ENCODE measurements at places on chromosomes 1 and 21.

DNA sequence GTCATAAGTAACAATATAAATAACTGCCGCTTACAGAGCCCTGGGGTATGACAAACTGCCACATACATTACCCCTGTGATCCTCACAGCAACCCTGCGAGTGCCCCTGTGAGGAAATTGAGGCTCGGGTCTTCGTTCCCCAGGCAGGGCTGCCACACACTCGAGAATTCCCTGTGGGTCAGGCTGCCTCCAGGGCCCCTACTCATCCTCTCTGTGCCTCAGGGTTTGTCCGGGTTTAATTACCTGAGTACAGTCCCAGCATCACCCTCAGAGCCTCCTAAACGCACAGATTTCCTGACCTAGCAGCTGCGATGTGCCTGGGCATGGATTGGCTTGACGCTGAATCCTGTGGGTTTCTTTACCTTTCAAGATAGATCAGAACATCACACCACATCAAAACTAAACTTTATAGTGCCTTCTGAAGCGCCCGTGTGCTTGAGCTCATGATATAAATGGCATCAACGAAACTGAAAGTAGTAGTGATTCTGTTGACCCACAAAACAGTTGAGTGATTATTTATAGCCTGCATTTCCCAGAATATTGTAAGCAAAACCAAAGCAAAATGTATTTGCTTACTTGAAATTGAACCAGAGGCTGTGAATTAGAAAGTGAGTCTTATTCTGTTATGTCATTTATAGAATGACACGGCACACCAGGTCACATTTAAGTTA is 14.0 kb downstream of the SLC37A1 start:
- DNase-seq, result peak; percentile 20

GRCh38 chr1:230972855-230973271 is 5.8 kb downstream of the TTC13 start:
- DNase-seq, result peak; percentile 31

GRCh38 chr1:224333939-224334786 is 4.2 kb upstream of the NVL start:
- DNase-seq, result no peak

- no peak for DNase-seq
Observed at GRCh38 chr1:222370081-222370912, 177.6 kb downstream of the HHIPL2 start.

DNA sequence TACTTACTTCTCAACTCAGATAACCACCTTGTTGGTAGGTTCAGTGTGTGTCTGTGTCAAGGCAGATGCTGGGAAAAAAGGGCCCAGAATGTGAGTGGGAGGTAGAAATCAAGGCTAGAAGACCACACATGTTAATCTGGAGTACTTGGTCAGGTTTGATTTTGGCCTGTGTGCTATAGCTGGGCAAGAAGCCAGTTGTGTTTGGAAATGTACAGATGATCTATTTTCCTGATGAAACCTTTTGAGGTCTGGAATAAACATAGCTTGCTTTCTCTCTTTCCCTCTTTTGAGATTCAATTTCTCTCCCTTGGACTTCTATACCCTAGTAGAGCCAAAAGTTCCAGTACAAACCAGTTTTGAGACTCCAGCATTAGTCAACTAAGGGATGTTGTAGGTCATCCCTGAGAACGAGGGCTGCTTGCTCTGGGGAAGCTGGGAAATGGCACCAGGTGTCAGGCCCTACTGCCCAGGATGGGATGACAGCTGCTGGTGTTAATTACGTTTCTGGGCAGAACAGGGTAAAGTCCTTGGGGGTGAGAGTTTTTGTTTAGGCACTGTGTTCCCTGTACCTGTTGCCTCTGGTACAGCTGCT is 15.8 kb downstream of the MAPKAPK2 start:
- DNase-seq, result no peak

GRCh38 chr1:234942012-234942332 is 186.7 kb downstream of the TOMM20 start:
- DNase-seq, result no peak

GRCh38 chr1:202189001-202189790 is 4.4 kb upstream of the LGR6 start:
- peak; percentile 82 for DNase-seq

DNA sequence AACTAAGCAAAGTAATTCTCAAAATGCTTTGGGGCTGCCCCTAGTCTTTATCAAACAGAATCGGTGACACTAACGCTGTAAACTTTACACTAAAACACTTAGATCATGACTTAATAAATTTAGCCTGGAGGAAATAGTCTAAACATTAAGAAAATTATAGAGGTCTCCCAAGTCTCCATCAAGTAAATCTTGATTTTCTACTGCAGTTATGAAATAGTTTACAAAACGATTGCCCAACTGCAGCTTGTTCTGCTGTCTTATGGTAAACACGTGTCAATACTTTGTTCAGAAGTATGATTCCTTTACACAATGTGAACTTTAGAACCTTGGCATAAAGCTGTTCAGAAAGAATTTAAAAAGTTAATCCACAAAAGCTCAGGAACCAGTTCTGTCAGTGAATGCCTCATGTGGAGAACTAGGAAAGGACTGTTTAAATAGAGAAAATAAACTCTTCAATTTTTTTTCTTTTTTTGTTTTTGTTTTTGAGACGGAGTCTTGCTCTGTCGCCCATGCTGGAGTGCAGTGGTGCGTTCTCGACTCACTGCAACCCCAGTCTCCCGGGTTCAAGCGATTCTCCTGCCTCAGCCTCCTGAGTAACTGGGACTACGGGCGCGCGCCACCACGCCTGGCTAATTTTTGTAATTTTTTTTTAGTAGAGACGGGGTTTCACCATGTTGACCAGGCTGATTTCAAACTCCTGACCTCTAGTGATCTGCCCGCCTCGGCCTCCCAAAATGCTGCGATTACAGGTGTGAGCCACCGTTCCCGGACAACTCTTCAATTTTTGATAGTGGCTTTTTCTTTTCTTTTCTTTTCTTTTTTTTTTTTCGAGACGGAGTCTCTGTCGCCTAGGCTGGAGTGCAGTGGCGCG is 1.6 kb downstream of the DDI2 start:
- DNase-seq, result no peak

DNA sequence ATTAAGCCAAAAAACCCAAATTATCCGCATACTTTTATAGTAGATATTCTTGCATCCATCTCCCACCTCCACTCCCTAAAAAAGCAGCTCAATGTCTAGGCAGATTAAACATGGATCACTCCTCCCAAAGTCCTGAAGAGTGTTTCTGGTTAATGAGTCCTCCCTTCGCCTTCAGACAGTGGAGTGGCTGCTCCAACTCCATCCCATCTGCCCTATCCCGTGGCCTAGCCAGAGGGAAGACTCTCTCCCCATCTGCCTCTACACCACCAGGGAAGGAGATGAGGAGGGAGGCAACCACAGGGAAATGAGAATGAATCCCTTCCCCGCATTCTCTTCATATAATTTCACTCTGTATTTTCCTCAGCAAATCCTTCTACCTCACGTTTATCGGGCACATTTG is 103.8 kb downstream of the SLC45A1 start:
- no peak for DNase-seq

GRCh38 chr1:215263636-215264035 is 181.1 kb downstream of the KCNK2 start:
- DNase-seq, result no peak

GRCh38 chr1:229153955-229154548 is 116.9 kb upstream of the RAB4A start:
- DNase-seq, result no peak

GRCh38 chr1:201226859-201227488 is 36.4 kb downstream of the IGFN1 start:
- DNase-seq, result no peak

- no peak for DNase-seq
Observed at GRCh38 chr21:31253684-31254083, 90.4 kb downstream of the TIAM1 start.

DNA sequence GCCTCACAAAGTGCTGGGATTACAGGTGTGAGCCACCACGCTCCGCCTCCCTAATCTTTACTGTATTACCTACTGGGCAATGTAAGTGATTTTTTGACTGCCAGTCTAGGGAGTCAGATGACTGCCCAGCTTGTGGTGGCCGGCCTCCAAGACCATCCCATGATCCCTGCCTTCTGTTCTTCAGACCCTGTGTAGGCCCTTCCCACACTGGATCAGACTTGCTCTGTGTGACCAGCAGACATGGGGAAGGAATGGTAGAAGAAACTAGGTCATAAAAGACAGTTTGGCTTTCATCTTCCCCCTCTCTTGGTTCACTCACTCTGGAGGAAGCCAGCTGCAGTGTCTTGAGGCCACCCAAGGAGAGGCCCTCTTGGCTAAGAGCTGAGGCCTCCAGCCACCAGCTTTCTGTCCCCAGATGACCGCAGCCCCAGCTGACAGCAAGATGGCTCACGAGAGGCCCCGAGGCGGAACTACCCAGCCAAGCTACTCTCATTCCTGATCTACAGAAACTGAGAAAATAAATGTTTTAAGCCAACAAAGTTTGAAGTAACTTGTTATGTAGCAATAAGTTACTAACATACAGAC is 14.5 kb upstream of the CBR3 start:
- no peak for DNase-seq

- no peak for DNase-seq
Observed at GRCh38 chr1:76725864-76726619, 141.2 kb upstream of the ST6GALNAC5 start.

GRCh38 chr21:43352154-43352537 is 74.8 kb downstream of the SIK1 start:
- no peak for DNase-seq

- DNase-seq, result no peak
Observed at GRCh38 chr1:199766218-199766792, 261.2 kb upstream of the NR5A2 start.

DNA sequence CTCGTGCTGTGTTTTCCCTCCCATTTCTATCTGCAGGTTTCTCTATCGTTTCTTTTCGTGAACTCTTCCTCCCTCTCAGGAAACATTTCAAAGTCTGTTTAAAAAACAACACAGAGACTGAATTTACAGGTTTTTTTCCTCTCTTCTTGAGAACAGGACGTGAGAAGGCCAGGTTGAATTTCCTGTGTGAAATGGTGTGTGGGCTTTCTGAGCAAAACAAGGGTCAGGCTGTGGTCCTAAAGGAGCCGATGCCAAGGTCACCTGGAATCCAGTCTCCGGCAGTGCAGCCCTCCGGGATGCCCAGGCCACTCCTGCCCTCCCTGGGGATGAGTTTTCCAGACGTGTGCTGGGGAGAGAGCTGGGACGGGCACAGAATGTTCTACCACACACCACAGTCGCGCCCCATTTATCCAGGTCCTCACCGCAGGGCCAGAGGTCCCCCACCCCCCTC is 62.7 kb upstream of the RUNX3 start:
- no peak for DNase-seq

- DNase-seq, result peak; percentile 19
Observed at GRCh38 chr1:229204921-229205777, 65.8 kb upstream of the RAB4A start.

GRCh38 chr1:155195201-155196102 is 12.2 kb downstream of the THBS3 start:
- DNase-seq, result no peak

- DNase-seq, result no peak
Observed at GRCh38 chr1:182359645-182360044, 31.9 kb downstream of the GLUL start.

GRCh38 chr1:204102739-204103430 is 30.0 kb downstream of the SOX13 start:
- DNase-seq, result no peak

DNA sequence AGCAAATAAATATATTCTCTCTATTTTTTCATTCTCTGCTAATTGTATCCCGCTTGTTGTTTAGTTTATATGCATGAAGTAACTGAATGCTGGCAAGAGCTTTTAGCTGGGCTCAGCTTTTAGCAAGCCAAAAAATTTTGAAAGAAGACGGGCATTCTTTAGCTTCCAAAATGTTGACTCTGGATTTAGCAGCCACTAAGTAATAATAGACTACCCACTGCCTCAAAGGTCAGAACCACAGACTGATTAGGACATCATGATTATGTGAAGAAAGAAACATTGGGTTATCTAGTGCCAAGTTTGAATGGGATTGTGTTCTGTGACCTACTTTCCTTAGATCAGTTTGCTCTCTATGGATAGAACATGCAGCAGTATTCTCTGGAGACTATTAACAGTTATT is 80.3 kb upstream of the DPH5 start:
- DNase-seq, result no peak

DNA sequence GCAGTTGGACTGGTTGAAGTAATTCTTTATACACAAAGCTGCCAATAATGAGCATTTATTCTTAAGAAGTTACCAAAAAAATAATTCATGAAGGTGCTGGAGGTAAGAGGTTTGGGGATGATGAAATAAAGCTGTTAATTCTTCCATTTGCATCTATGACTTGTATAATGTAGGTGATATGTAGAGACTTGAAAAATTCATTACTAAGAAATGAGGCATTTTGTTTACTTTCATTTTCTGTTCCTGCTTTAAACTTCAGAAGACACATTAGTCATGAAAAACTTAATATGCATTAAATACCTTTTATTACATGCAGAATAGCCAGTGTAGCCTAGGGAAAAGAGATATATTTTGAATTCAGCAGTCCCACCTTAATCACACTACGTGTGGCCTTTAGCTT is 214.2 kb downstream of the SLC44A5 start:
- DNase-seq, result no peak

- DNase-seq, result no peak
Observed at GRCh38 chr1:184189361-184189760, 137.8 kb downstream of the TSEN15 start.

DNA sequence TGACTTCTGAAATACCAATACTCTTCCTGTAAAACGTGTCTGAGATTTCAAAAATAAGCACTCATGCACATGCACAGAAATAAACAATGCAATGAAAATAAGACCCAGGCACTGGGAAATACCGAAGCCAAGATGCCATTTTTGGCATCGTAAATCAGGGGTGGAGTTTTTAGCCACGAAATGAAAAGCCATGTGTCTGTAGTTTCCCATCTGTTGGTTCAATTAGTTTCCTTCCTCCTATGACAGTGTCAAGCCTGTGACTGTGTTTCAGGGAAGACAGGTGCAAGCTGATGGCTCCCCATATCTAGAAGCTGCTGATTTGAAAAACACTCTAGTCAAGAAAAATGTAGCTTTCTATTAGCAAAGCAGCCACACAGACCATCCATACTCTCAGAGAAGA is 480.4 kb upstream of the CAMK1G start:
- DNase-seq, result no peak

DNA sequence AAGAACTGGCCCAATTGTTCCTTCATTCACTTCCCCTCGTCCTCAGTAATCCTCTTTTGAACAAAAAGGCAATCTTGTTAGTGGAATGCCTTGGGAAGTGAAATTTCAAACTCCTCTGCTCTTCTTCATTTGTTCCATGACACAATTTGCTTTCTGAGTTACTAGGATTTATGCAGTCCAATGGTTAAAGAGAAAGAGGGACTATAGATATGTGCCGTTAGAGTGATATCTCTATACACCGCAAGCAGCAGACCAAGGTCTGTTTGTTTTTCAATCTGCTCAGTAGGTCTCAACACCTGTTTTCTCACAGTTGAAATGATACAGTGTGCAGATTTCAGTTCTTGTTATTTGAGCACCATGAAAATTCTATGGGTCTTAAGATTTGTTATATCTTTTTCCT is 244.0 kb downstream of the DNM3 start:
- DNase-seq, result no peak
